Glomerular endothelial cell (primary cell): ENCODE measurements at places on chromosomes 13 and 19. TPM values are rescaled to one million over a fixed set of nuclear protein-coding genes. Genes with fewer than 3 reads are reported as not detected.

The NPAS1 gene
- 0.05 and 2.5 TPM in 2 replicates for total RNA-seq

The MEIOSIN gene
- not detected in 2 replicates for total RNA-seq

The PSG6 gene
- not detected in 2 replicates for total RNA-seq

The CYP2A7 gene
- total RNA-seq, result not detected in 2 replicates

The PODNL1 gene
- 0.18 and 1.3 TPM in 2 replicates for total RNA-seq

The BST2 gene
- total RNA-seq, result 22.8 and 111 TPM in 2 replicates

The SUGT1 gene
- 39.7 and 54.0 TPM in 2 replicates for total RNA-seq

The ZNF492 gene
- 0.19 and 0.64 TPM in 2 replicates for total RNA-seq

The AMER2 gene
- under 0.01 TPM in 1 of 2 replicates, not detected in the other for total RNA-seq

The DAND5 gene
- 0.05 TPM in 1 of 2 replicates, not detected in the other for total RNA-seq

DNA sequence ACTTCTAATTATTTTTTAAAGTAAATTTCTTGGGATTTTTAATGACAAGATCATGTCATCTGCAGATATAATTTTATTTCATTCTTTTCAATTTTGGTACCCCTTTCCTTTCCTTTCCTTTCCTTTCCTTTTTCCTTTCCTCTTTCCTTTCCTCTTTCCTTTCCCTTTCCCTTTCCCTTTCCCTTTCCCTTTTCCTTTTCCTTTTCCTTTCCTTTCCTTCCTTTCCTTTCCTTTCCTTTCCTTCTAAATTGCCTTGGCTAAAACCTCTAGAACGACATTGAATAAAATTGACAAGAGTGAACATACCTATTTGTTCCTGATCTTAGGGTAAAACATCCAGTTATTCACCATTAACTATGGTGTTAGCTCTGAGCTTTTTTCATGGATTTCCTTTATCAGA, 334.1 kb downstream of the NDFIP2 start:
- DNase-seq, result no peak

- no peak for DNase-seq
These were observed 959 bp downstream of the CHMP2A start for GRCh38 chr19:58553799-58554493.

DNA sequence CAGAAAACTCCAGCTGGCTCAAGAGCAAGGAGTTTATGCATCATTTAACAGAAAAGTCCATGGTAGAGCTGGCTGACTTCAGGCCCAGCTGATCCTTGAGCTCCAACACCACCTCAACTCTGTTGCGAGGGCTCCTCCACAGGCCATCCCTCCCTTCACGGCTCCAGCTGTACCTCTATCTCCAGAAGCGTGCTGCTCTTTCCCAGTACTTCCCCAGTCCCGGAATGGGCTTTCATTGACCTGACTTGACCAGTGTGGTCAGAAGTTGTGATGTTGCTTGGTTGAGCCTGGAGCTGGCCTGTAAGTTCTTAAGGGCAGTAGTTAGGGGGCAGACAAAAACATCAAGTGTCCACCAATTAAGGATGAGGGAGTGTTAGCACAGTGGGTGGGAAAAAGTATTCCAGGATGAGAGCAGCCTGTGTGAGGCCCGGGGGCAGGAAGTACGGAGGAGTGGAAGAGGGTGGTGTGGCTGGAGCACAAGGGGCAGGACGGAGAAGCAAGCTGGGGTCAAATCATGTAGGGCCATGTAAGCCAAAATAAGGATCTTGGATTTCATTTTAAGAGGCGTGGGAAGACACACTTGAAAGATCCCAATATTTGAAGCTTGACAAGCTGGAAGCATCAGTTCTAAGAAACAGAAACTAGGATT, 24.0 kb downstream of the SKA3 start:
- no peak for DNase-seq

DNA sequence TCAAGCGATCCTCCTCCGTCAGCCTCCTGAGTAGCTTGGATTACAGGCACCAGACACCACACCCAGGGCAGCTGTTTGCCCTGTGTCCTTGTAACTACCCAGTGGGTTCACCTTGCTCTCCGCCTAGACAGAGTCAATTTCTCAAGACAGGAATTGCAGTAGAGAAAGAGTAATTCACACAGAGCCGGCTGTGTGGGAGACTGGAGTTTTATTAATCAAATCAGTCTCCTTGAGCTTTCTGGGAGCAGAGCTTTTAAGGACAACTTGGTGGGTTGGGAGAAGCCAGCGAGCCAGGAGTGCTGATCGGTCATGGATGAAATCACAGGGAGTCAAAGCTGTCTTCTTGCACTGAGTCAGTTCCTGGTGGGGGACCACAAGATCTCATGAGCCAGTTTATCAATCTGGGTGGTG, 20.6 kb upstream of the ADGRE1 start:
- no peak for DNase-seq

DNA sequence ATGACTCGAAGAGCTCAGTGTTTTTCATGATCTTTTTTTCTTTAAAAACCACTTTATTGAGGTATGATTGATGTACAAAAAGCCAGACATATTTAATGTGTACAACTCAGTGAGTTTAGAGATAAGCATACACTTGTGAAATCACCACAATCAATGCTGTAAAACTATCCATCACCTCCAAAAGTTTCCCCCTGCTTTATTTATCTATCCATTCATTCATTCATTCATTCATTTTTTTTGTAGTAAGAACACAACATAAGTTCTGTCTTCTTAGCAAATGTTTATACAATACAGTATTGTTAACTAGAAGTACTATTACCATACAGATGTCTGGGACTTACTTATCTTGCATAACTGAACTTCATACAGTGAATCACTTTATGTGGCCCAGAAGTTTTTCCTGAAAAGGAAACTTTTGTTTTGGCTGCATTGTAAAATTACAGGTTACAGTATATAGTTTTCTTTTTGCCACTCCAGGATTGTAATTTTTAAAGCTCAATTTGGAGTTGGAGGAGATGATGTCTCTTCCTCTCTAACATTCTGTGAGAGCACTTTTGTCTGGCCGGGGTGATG, 6.7 kb downstream of the RAP2A start:
- DNase-seq, result no peak

DNA sequence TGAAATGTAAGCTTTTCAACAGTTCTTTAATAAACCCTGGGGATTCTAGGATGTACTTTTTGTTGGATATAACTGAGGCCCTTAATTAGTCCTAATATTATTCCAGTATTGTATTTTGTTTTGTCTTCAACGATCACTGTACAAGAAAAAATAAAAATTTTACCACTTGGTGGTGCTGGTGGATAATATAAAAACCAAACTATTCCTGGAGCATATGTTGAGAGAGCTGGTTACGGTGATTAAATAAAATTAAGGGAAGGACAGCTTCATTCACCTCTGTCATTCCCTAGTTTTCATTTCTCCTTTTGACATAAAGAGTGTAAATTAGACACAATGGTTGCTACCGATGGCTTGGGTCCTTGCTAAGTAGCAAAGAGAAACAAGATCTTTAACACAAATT, 598.6 kb upstream of the PCDH20 start:
- no peak for DNase-seq

DNA sequence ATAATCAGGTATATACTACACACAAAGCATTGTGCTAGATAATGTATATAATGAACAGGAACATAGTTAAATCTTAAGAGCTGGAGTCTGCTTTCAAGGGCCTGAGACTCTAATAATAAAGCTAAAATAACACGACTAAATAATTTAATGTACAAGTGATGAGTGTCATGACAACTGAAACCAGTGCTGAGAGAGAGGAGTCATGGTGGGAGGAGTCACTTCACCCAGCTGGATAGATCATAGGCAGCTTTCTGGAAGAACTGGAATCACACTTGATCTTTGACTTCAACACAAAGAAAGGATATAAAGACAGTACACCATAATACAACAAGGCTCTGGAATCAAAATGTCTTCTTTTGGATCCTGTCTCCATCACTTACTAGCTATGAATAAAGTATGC, 7.1 kb downstream of the RBM26 start:
- no peak for DNase-seq

DNA sequence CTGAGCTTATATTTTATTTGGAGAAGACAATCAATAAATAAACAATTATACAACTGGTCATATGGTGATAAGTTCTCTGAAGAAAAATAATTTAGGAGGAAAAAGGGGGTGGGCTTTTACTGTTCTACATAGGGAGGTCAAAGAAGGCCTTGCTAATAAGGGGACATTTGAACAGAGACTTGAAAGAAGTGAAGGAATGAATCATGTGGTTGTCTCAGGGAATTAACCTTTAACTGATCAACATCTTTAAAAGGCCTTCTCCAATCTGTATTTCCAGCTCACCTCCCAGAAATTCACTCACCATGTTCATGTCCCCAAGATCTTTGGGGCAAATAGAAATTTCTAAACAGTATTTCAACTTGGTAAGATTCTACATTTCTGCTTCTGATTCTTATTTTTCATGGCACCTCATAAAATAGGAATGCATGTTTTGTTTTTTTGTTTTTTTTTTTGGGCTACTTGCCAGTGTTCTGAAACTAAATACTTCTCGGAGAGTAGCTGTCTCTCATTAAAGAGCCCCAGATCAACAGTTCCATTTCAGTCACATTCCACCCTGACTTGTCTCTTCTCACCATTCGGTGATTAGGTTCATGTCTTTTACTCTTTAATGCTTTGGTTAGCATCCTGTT, 19.2 kb upstream of the LPAR6 start:
- DNase-seq, result no peak

GRCh38 chr19:52566588-52566987, 3.5 kb upstream of the ZNF701 start:
- DNase-seq, result no peak

GRCh38 chr13:72383646-72384045, 343.8 kb downstream of the MZT1 start:
- no peak for DNase-seq

- no peak for DNase-seq
These were observed 8.5 kb downstream of the ZNF430 start for GRCh38 chr19:21028969-21029268.

DNA sequence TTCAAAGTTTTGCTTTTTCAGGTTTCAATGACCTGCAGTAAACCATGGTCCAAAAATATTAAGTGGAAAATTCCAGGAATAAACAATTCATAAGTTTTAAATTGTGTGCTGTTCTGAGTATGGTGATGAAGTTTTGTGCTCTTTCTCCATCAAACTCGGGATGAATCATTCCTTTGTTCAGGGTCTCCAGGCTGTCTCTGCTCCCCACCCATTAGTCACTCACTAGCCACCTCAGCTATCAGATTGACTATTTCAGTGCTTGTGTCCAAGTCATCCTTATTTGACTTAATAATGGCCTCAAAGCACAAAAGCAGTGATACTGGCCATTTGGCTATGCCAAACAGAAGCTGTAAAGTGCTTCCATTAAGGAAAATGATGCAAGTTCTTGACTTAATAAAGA, 1140.4 kb downstream of the EFNB2 start:
- DNase-seq, result no peak

DNA sequence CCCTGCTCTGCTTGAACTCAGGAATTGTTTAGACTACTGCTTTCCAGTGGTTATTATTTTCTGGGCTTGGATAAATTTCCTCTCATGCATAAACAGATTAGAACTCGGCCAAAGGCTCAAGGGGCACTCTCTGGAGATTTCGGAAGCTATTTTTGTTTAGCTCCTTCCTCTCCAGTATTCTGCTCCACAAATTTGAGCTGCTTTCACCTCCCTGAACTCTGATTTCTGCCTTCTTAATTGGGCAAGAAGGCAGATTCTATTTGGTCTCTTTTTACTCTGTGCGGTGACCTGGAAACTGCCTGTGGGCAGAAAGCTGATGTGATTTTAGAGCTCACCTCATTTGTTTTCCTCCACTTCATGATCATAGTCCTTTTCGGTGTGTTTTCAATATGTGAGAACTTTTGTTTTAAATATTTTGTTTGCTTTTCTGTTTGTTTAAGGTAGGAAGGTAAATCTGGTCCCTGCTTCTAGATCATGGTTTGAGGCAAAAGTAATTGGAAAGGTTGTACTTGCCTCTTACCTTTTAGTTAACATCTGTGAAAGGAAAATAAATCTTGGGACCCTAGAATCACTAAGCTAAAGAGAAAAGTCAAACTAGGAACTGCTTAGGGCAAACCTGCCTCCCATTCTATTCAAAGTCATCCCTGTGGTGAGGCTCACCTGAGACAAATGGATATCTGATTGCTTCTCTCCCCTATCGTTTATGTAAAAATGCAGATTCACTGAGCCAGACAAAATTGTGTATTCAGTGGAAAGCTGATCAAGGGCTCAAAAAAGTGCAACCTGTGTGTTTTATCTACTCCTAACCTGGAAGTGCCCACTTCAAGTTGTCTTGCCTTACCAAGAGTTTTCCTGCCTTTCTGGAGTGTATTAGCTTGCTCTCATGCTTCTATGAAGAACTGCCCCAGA, 714.7 kb upstream of the PCDH20 start:
- DNase-seq, result no peak

DNA sequence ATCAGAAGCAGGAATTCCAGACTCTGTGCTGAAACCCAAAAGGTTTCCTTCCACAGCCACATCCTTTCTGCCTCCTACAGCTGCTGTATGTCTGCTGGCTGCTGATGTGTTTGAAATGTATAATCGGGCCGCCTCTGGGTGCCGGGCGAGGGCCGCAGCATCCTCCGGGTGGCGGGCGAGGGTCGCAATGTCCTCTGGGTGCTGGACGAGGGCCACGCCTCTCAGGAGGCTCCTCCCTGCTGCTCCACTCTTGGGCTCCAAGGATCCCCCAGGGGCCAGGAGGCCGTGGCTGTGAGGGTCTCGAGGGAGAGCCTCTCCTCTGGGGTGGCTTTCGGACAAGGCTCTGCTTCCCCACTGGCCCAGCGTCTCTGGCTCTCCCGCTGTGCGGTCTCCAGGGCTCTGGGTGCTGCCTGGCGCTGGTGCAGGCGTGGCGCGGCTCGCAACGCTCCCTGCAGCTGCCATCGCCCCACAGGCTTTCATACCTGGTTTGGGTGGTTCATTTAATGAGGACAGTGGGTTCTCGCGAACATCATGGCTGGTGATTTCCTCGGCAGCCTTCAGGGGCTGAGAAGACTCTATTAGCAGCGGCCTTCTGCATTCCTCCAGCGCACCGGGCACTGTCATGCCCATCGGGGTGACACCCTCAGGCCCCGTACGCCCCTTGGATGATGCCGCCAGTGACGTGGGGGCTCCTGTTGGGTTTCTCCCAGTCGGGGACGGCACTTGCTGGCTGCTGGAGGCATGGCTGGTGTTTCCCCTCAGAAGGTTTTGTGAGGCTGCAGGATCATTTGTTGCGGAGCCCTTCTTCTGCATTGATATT, 41.8 kb upstream of the GRTP1 start:
- no peak for DNase-seq

GRCh38 chr13:34967851-34968562, 25.9 kb downstream of the NBEA start:
- no peak for DNase-seq

GRCh38 chr19:19618219-19619051, at the start of gene PBX4:
Gene PBX4 (minus strand): TSS chr19:19618687. CDS start chr19:19618629, 58 bp downstream.
- no peak for DNase-seq

GRCh38 chr13:68938639-68939038, 1169.0 kb upstream of the ATXN8OS start:
- DNase-seq, result no peak

DNA sequence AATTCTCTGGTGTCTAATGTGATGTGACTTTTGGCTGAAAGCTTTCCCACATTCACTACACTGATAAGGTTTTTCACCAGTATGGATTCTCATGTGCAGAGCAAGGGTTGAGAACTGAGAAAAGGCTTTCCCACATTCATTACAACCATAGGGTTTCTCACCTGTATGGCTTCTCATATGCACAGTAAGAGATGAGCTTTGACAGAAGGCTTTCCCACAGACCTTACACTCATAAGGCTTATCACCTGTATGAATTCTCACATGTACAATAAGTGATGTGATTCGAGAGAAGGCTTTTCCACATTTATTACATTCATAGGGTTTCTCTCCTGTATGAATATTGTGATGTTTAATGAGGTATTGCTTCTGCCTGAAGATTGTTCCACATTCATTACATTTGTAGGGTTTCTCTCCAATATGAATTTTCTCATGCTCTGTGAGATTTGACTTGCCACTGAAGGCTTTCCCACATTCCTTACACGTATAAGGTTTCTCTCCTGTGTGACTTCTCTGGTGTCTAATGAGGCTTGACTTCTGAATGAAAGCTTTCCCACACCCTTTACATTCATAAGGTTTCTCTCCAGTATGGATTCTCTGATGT, 14.0 kb downstream of the ZNF260 start:
- DNase-seq, result no peak
